ENCODE measurements at places on chromosomes 2 and 18. TPM values are rescaled to one million over a fixed set of nuclear protein-coding genes. Genes with fewer than 3 reads are reported as not detected.

- peaks cover 51% of the 10 kb centered on the region for H3K4me1 ChIP-seq
- H3K4me3 ChIP-seq, result peak overlapping the region; percentile 63
- peak overlapping the region; percentile 85 for H3K27ac ChIP-seq
- no peaks in the 10 kb centered on the region for H3K27me3 ChIP-seq
- peak; percentile 78 for DNase-seq
Measured at GRCh38 chr18:32049393-32050171, 31.0 kb downstream of the RNF125 start.

- DNase-seq, result no peak
- H3K4me1 ChIP-seq, result peaks cover 19% of the 10 kb centered on the region
- H3K27me3 ChIP-seq, result peaks cover 4% of the 10 kb centered on the region
- H3K36me3 ChIP-seq, result peaks cover 3% of the 10 kb centered on the region
- no peak overlapping the region for H3K27ac ChIP-seq
Measured at GRCh38 chr2:100683231-100683630, 120.4 kb downstream of the PDCL3 start.

DNA sequence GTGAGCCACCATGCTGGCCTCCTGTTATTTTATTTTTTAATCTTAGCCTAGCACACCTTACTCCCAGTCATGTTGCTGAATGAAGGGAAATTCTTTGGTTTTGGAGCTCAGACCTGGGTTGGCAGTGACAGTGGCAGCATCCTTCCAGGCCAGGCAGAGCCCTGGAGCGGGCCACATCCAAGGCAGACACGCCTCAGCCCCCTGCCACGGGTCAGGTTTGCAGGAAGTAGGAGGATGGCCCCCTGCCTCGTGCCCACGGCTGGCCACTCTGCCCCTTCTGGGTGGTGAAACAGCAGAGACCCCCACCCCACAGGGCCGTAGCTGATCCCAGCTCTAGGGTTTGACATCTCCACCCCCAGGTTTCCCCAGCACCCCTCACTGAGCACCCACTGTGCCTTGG is 11.7 kb downstream of the EFHD1 start:
- H3K4me1 ChIP-seq, result no peaks in the 10 kb centered on the region
- H3K4me3 ChIP-seq, result no peak overlapping the region
- no peak for DNase-seq
- H3K27me3 ChIP-seq, result peaks cover 5% of the 10 kb centered on the region
- H3K27ac ChIP-seq, result no peak overlapping the region

Gene MSTN
- not detected for total RNA-seq

DNA sequence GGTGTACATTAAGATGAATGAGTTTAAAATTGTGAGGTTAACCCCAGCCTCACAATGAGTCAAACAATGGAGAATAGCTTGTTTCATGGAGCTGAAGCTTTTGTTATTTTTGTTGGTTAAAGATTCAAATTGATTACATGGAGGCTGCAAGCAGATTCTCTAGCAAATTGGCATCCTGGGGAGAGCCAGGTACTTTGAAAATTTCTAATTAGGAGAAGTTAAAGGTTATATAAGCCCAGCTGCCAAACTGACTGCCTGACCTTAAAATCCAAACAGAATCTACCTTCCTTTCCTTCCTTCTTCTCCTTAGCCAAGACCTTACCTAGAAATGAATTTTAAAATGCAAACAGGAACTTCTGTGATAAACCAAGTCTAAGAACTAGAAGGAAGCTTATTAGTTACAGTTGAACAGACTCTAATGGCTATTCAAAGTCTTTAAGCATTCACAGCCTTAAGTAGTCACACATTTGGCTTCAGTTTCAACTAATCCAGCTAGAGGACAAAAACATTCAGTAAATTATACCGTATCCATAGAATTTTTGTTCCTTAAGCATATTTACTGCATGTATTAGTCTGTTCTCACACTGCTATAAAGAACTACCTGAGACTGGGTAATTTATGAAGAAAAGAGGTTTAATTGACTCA is 31.5 kb upstream of the PGAP1 start:
- no peak for DNase-seq

Gene CHN1
- total RNA-seq, result 0.11 TPM

GRCh38 chr18:10457767-10458166 is 3.3 kb downstream of the APCDD1 start:
- peaks cover 45% of the 10 kb centered on the region for H3K27me3 ChIP-seq
- no peak overlapping the region for H3K27ac ChIP-seq
- H3K36me3 ChIP-seq, result no peaks in the 10 kb centered on the region
- H3K4me1 ChIP-seq, result peaks cover 4% of the 10 kb centered on the region
- DNase-seq, result no peak

- H3K4me1 ChIP-seq, result peaks cover 27% of the 10 kb centered on the region
- peak overlapping the region; percentile 55 for H3K27ac ChIP-seq
- H3K27me3 ChIP-seq, result no peaks in the 10 kb centered on the region
- H3K36me3 ChIP-seq, result peaks cover 28% of the 10 kb centered on the region
Measured at GRCh38 chr18:48820483-48821250, 130.1 kb downstream of the SMAD7 start.

DNA sequence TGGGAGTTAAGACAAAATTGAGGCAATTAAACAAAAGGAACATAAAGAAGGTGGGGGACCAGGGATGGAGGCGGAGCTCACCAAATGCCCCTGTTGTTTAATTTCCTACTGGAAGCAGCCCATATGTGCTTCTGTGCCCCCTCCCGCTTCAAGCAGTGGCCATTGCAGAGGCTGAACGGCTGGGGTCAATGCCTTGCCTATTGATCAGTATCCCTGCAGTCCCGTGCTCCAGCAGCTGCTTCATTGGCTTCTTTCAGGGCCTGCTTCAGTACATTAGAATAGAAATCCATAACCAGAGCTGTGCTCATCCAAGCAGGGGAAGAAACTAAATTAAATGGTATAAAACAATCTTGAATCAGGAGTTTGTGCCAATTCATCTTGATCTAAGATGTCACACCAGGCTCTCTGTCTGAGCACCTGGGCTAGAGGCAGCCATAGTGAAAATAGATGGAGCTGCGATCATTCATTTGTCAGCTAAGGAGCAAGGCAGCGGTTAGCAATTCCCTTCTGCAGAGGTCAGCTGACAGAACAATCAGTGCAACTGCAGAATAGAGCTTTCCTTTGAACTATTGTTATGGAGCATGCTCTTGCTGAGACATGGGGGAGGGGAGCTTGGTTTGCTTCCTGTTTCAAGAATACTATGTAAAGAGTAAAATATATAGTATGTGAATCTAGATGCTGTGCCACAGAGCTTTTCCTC is 222.4 kb downstream of the WDR7 start:
- H3K36me3 ChIP-seq, result no peaks in the 10 kb centered on the region
- H3K4me3 ChIP-seq, result no peak overlapping the region
- H3K27me3 ChIP-seq, result no peaks in the 10 kb centered on the region
- DNase-seq, result no peak

DNA sequence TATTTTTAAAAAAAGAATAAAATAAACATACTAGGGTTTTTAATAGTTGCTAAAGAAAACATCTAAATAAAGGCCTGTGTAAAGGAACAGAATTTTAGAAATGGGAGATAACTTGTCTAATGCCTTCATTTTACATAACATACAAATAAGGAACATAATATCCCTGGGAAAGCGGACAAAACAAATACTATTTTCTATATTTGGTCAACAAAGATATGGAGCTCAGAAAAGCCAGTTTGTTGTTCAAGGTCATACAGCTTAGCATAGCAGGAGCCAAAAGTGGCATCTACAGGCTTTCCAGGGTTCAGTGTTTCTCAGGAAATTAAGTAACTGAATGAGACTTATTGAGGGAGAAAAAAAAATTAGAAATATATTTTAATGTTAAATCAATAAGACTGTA is 73.4 kb upstream of the CD226 start:
- DNase-seq, result no peak
- no peak overlapping the region for H3K4me3 ChIP-seq
- no peaks in the 10 kb centered on the region for H3K27me3 ChIP-seq
- H3K36me3 ChIP-seq, result peaks cover 51% of the 10 kb centered on the region

Gene NT5C1B
- total RNA-seq, result not detected

DNA sequence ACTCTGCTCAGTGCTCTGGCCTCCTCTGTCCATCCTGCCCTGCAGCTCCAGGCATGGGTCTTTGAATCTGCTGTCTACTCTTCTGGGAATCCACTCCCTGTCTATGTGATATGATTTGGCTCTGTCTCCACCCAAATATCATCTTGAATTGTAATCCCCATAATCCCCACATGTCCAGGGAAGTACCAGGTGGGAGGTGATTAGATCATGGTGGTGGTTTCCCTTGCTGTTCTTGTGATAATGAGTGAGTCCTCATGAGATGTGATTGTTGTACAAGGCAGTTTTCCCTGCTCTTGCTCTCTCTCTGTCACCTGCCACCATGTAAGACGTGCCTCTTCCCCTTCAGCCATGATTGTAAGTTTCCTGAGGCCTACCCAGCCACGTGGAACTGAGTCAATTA is 881.8 kb upstream of the ID2 start:
- no peak overlapping the region for H3K27ac ChIP-seq
- DNase-seq, result no peak
- H3K4me3 ChIP-seq, result no peak overlapping the region
- peaks cover 3% of the 10 kb centered on the region for H3K27me3 ChIP-seq

Gene DNAJC10
- total RNA-seq, result 51.4 TPM

DNA sequence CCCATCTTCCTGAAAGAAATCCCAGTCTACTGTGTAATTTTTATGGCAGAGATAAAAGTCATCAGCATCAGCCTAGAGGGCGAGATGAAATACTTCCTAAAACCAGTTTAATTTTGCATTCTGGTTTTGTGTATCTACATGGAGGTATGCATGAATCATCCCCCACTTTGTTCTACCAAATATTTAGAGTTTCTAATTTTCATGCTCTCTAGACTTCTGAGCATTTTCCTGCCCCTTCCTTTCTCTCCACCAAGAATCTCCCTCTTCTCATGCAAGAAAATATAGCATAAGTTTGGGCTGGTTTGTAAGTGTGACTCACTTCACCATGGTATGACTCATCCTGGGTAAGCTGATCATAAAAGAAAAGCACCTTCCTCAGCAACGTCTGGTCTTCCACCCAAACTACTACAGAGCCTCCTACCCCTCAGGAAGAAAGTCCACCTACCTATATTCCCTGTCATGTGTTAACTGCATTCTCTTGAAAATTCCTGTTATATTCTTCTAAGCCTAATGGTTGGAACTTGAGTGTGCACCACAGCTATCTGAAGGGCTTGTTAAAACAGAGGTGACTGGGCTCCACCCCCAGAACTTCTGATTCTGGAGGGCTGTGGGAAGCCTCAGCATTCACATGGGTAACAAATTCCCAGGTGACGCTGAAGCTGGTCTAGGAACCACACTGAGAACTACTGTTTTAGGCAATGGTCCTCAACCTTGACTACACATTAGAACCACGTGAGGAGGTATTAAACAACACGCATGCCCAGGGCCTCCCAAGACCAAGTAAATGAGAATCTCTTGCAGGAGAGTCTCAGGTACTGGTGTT is 37.4 kb upstream of the RAPGEF4 start:
- no peak overlapping the region for H3K4me3 ChIP-seq
- peaks cover 22% of the 10 kb centered on the region for H3K4me1 ChIP-seq
- no peaks in the 10 kb centered on the region for H3K27me3 ChIP-seq
- no peaks in the 10 kb centered on the region for H3K36me3 ChIP-seq
- H3K27ac ChIP-seq, result no peak overlapping the region
- peak; percentile 22 for DNase-seq

All from activated CD8-positive, alpha-beta T cell treated with anti-CD3 and anti-CD28 coated beads, Interleukin-2, amount 10 ng/mL, durations not matched to agents 7 days and 5 days (primary cell).